NCI-H1105 treated with DMSO at 0.1 percent for 48 hours (cell line): ENCODE measurements at places on chromosomes 4 and X.

DNA sequence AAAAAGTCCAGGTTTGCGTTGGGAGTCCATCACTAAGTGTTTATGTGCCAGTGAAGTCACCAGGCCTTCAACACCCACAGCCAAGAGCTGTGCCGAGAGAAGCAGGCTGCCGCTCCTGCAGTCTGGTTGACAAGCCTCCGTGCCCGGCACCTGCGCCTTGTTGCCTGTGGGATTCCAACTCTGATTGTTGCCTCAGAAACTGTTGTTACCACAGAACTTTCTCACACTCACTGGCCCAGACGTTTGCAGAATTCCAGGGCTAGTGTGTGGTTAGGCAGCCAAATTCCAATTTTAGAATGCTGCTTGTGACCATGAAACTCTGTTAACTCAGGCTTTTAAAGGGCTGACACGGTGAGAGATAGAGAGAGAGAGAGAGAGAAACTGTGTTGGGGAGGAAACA, 119.5 kb upstream of the LIMCH1 start:
- DNase-seq = no peak

GRCh38 chrX:138929926-138930582, 218.5 kb upstream of the FGF13 start:
- DNase-seq = no peak

- DNase-seq = no peak
These were observed 23.0 kb downstream of the SNX25 start for GRCh38 chr4:185232370-185232769.

- DNase-seq = no peak
These were observed 49.5 kb downstream of the SLIT2 start for GRCh38 chr4:20301161-20301560.

DNA sequence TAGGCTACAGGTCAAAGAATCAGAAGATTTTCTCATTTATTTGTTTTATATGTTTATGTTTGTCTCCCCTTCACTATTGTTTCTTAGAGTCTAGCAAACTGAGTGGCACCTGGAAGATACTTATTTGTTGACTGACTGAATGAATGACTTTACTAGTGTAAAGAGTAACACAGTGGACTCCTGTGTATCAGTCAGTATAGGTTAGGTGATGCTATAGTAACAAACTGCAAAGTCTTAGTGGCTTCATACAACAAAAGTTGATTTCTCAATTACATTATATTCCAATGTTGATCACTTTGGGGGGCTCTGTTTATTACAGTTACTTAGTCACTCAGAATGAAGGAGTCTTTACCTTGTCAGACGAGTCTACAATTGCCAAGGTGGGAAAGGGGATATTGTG, 76.6 kb downstream of the DCK start:
- DNase-seq = no peak

DNA sequence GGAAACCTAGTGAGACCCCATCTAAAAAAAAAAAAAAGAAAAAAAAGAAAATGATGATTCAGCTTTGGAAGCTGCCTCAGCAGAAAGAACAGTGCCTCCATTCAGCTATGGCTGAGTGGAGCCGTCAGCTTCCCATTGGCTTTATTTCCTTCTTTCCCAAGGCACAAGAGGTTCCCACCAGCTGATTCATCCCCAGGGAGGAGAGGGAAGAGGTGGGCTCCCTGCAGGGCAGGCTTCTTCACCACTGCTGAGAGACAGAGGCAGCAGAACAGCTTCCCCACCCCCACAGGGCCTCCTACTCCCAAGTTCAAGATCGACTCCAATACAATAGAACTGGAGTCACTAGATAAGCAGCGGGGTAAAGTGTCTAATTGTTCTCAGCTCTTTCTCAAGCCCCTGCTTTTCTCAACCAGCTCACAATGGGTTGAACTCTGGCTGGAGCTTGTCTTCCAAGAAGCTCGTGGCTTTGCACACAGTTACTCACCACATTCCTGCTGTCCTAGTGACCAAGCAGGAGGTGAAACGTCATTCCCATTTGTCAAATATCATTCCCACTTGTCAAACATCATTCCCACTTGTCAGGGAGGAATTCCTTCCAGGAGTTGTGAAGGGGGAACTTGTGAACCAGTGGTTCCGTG, 47.8 kb downstream of the FHDC1 start:
- DNase-seq = no peak

- DNase-seq = no peak
These were observed 552.6 kb downstream of the PCDH19 start for GRCh38 chrX:99857455-99857854.

DNA sequence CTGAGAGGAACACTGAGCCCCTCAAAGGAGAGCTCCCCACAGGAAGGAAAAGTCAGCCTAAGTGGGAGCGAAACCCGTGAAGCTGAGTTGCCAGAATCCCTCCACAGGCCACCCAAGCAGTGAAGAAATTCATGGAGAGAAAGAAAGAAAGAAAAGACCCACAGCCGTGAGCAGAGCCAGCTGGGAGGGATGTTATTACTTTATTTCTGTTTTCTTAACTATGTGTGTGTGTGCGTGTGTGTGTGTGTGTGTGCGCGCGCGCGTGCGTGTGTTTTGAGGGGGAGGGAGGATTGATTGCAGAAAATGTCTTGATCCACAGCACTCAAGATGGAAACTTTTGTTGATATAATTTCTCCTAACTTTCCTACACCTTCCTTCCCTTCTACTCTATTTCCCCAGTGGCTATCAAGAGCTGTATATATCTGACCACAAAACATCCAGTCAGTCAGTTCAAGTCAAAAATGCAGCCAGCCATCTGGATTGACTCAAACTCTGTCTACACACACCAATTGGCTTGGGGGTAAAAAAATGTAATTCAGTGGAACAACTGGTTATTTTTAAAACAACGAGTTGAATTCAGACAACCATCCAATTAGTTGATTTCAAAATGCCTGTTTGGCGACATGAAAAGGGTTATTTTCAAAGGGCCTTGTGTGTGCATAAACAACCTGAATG, 13.8 kb upstream of the GPC3 start:
- DNase-seq = no peak

- no peak for DNase-seq
These were observed 243.3 kb downstream of the GASK1B start for GRCh38 chr4:157929486-157929885.

DNA sequence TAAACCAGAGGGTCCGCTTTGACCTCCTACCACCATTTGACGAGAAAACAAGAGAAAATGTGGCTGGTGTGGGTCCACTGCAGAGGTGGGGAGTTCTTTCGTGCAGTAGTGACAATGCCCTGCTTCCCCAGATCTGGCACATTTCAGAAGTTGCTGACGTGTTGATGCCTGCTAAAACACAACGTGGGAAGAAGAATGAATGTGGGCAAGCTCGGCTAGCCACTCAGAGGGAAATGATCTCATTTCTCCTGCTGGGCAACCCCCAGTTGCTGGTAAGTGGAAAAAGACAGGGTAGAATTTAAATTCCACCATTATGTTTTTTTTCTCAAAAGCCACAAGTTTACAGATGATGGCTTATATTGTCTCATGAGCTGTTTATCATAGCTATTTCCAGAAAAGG, 77.9 kb downstream of the LUZP4 start:
- DNase-seq = no peak

DNA sequence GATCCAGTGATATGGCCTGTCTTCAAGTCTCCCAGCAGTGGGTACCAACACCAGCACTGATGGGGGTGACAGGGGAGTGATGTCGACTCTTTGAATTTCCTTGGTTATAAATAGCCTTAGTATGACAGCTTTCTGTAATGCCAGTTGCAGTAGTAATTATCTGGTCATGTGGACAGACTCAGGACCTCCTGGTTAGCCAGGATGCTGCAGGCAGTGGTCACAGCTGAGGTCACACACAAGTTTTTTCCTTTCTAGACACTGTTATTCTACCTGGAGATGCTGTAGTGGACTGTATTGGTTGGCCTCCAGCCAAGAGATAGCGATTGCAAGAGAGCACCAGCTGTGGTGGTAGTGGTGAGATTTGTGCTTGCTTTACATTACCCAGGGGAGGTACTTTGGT, 63.6 kb downstream of the UPRT start:
- DNase-seq = no peak

GRCh38 chr4:142663828-142664227, 182.3 kb downstream of the INPP4B start:
- DNase-seq = no peak

GRCh38 chrX:53471346-53471745, 37.2 kb upstream of the HSD17B10 start:
- DNase-seq = no peak

DNA sequence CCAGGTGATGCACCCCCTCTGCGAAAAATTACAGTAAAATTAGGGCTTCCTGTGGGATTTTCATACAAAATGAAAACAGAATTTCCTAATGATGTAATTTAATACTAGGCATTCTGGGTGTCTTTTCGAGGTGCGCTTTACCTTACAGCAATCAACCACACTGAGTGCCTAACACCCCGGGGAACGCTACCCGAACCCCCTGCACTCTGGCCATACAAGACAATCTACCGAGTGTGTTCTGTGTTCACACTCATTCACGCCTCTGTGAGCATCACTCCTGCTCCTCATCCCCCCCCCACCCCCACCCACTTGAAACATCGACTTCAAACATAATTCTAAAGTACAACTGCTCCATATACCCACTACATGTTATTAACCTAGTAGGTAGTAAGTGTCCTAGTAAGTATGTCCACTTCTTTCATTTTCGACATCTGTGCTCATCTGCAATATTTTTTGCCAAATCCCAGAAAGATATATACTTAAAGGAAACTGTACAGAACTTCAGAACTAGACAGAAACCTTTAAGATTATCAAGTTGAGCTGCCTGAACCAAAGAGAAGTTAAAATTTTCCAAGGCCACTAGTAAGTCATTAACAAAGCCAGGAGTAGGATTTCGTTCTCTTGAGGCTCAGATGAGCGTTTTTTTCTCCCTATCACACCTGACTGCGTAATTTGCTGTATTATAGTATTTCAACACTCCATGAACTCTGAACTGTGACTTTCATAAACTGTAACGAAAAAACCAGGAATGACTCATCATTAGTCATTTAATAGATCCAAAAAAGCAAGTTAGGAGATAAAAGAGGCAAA, 80.0 kb downstream of the FAT1 start:
- no peak for DNase-seq

- DNase-seq = no peak
These were observed 22.6 kb upstream of the CD38 start for GRCh38 chr4:15755321-15756155.

- no peak for DNase-seq
These were observed 28.4 kb upstream of the GRPEL1 start for GRCh38 chr4:7096236-7096635.

DNA sequence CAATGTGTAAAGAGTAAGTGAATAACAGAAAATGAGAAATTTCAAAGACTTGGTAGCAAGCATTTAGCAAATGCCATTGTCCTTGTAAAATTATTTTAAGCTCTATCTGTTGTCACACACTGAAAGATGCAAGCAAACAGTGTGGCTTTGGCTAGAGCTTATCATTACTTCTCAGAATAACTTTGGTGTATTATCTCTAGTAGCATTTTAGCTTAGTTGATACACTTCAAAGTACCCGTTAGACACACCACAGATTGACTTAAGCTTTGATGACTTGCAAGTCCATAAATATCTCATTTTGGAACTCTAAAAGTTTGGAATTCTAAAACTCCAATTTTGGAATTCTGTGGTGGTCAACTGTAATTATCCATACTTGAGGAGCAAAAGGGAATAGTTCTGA, 98.6 kb downstream of the PDLIM5 start:
- DNase-seq = no peak

- DNase-seq = no peak
These were observed 220.1 kb upstream of the PABPC4L start for GRCh38 chr4:134421734-134422133.

DNA sequence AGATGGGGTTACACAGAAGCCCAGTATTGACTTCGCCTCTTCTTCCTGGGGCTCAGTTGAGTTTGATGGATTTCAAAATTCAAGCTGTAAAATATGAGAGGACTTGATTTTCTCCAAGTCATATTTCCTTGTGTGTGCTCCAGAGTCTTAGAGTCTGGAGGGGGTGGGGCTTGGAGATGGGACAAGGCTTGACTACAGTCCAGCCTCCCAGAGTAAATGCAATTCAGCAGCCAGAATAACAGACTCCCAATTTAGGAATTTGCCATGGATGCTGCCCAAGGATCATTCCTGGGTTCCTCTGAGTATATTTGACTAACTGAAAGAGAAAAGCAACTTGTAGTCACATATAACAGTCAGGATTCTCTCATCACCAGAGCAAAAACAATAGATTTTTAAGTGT, 53.7 kb upstream of the RBPJ start:
- DNase-seq = no peak

DNA sequence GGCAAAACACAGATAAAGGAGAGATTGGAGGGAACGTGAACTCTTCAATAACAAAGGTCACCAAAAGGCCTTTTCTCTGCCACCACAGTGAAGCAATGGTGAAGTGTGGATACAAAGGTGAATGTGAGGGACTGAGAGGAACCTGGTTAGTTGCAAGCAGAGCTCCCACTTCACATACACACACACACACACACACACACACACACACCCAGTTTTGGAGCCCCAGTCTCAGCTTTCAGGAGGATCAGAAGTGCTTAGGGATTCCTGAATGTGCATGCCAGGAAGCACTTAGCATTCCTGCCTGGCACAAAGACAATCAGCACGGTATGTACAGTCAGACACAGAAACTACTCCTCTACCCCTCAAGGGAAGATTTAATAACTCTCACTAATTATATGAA, 71.5 kb downstream of the ARHGEF9 start:
- peak; percentile 8 for DNase-seq

DNA sequence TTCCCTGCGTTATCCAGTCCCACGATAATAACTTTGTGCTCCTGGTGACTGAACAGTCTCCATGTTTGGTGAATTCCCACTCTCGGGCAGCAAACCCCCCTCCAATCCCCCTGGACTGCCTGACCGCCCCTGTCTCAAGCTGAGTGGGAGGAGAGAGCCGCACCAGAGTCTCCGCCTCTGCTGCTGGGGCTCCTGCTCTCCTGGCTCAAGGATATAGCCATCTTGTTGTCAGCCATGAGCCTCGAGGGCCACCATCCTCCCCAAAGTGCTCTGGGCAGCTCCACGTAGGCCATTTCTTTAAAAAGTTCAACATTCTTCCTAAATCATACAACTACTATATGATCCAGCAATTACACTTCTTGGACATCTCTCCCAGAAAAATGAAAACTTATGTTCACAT, 49.3 kb upstream of the PGRMC1 start:
- no peak for DNase-seq

- no peak for DNase-seq
These were observed 671.8 kb upstream of the DIPK2B start for GRCh38 chrX:45872480-45872879.

DNA sequence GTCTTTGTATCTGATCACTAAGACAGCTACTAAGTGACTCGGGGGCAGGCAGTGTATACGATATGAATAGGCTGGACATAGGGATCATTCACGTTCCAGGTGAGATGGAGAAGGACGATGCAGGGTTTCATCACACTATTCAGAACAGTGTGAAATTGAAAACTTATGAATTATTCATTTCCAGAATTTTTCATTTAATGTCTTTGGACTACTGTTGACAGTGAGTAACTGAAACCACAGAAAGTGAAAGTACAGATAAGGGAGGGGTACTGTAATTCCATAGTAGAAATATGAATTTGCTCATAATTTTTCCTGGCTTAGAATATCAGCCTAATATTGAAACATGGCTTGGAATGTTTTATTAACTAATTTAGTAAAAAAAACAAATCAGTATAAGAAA, 24.4 kb downstream of the TMEM144 start:
- DNase-seq = no peak
